ENCODE measurements at places on chromosomes 4 and X.

GRCh38 chr4:82519072-82519471, 42.7 kb downstream of the TMEM150C start:
- no peak for DNase-seq

DNA sequence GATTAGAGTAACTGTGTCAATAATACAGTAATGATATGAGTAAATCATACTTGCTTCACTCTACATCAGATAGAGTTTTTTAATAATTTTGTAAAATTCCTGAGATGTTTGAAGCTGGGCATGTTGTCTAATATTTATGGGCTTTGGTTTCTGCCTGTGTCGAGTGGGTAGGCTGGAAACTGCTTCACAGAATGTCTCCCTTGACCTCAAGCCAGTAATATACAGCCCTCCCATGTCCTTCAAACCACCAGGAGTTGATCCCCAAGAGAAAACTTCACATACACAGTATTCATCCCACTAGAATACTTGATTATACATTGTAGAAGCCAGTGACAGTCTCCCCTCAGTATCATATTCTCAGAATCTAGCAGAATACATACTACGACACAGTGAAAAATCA, 284.8 kb upstream of the TENM3 start:
- no peak for DNase-seq

- DNase-seq = no peak
These were observed 60.5 kb downstream of the MSX1 start for GRCh38 chr4:4919927-4920326.

GRCh38 chr4:36310793-36311192, 29.4 kb downstream of the DTHD1 start:
- no peak for DNase-seq

DNA sequence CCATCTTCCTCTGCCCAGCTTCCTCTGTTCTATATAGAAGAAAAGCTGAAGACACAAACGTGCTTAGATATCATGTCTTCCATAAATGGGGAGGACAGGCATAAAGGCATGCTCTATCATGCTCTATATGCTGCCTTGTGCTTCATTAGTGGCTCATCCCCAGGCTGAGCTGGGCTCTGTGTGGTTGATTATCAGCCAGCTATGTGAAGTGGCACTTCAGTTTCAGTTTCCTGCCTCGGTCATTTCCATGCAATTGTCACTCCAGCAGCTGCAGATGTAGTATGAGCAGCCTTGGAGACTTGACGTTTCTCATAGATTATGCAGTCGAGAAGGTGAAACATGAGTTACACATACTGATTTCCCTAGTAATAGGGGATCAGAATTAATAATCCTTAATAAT, 106.2 kb downstream of the SYTL5 start:
- DNase-seq = no peak

GRCh38 chrX:23766650-23767551, 16.1 kb upstream of the SAT1 start:
- DNase-seq = no peak

DNA sequence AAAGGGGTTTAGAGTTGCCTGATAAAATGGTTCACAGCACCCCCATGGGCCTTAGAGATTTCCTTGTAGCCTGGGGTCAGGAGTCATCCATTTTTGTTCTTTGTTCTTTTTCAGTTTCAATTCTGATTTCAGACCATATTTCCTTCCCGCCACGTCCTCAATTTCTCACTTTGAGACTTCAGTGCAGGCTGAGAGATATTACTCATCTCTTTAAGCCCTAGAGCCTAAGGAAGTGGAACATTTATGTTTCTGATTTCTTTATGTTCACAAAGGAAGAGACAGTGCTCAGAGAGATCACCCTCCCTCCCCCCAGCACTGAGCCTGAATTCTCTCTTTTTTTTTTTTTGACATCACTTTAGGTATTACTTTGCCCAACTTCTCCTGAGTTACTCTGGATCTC, 56.3 kb downstream of the MSN start:
- no peak for DNase-seq

- DNase-seq = no peak
These were observed 115.4 kb upstream of the EMCN start for GRCh38 chr4:100633269-100633668.

DNA sequence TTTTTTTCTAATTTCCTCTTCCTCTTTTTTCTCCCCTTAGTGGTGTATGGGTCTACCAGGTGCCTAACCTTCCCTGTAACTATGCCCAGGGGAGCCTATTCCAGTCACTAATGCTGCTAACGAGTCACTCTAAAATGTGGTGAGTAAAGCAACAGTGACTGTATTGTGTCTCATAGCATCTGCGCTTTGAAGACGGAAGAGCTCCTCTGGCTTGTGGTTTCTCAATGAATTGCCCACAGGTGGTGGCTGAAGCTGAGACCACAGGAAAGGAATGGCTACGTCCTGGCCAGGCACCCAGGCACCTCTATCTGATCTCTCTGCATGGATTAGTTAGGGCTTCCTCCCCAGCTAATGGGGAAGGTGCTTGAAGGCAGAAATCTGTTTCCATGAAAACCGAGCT, 763.5 kb upstream of the FRG1 start:
- no peak for DNase-seq

DNA sequence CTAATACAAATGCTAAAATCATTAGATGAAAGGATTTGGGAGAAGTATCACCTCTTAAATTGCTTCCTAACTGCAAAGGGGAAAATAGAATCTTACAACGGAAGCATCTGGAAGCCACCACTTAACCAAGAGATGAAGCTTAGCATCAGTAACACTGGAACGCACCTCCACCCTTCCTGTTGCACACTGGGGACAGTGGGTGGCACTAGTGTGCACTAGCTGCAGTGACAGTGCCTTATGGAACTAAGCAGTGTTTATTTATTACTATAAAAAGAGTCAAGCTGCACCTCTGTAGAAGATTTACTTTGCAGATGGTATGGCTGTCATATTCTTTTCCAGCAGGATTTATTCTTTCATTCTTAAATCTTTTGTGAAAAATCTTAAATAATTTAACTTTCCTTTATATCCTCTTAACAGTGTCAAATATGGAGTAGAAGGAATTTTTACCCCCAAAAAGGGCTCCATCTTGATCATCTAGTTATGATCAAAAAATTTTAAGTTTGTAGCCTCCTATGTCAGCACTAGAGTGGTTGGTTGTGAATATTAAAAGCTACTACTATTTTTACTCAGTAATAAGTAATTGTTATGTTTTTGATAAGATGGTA, 76.7 kb downstream of the SCD5 start:
- no peak for DNase-seq

DNA sequence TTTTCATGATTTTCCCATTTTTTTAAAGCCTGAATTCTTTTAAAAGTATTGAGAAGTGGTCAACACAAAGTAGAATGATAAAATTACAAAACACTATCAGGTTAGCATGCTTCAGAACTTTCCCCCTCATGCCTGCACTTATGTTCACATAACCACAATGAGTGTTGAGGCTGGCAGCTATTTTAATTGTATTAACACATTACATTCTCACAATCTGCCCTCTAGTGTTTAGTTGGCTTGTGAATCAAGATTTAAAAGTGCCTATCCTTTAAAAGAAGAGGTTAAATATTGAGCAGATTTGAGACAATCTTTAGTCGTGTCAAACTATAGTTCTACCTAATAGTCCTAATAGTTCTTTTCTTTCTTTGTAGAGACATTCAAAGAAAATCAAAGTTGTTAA, 93.6 kb upstream of the NAP1L5 start:
- DNase-seq = no peak

GRCh38 chrX:10620121-10620699, at the start of gene MID1:
Gene MID1, minus strand, starts transcription at chrX:10620585. Its CDS starts 53,038 bp downstream, at chrX:10567547.
- no peak for DNase-seq

Data from stimulated activated CD8-positive, alpha-beta memory T cell treated with anti-CD3 and anti-CD28 coated beads, Interleukin-4, amount 100 ng/mL, for 1 hour (primary cell).